ENCODE measurements at places on chromosomes 1 and 21.

GRCh38 chr1:27331426-27331825 is 9.5 kb downstream of the TMEM222 start:
- no peaks in the 10 kb centered on the region for H3K27me3 ChIP-seq
- DNase-seq = no peak
- no peak overlapping the region for H3K4me3 ChIP-seq
- H3K27ac ChIP-seq = no peak overlapping the region
- H3K36me3 ChIP-seq = peaks cover 56% of the 10 kb centered on the region
- peaks cover 6% of the 10 kb centered on the region for H3K4me1 ChIP-seq

- no peaks in the 10 kb centered on the region for H3K27me3 ChIP-seq
- peak overlapping the region; percentile 97 for H3K4me3 ChIP-seq
- DNase-seq = no peak
- peak overlapping the region; percentile 20 for H3K27ac ChIP-seq
Measured at GRCh38 chr1:8875216-8875861, 3.1 kb downstream of the ENO1 start.

GRCh38 chr1:73901738-73902137 is 296.2 kb downstream of the LRRIQ3 start:
- no peak for DNase-seq
- no peaks in the 10 kb centered on the region for H3K27me3 ChIP-seq
- no peaks in the 10 kb centered on the region for H3K36me3 ChIP-seq
- H3K4me1 ChIP-seq = no peaks in the 10 kb centered on the region

- DNase-seq = no peak
- no peak overlapping the region for H3K4me3 ChIP-seq
- no peak overlapping the region for H3K27ac ChIP-seq
- H3K27me3 ChIP-seq = no peaks in the 10 kb centered on the region
Measured at GRCh38 chr1:31370565-31370964, 2.3 kb downstream of the FABP3 start.

DNA sequence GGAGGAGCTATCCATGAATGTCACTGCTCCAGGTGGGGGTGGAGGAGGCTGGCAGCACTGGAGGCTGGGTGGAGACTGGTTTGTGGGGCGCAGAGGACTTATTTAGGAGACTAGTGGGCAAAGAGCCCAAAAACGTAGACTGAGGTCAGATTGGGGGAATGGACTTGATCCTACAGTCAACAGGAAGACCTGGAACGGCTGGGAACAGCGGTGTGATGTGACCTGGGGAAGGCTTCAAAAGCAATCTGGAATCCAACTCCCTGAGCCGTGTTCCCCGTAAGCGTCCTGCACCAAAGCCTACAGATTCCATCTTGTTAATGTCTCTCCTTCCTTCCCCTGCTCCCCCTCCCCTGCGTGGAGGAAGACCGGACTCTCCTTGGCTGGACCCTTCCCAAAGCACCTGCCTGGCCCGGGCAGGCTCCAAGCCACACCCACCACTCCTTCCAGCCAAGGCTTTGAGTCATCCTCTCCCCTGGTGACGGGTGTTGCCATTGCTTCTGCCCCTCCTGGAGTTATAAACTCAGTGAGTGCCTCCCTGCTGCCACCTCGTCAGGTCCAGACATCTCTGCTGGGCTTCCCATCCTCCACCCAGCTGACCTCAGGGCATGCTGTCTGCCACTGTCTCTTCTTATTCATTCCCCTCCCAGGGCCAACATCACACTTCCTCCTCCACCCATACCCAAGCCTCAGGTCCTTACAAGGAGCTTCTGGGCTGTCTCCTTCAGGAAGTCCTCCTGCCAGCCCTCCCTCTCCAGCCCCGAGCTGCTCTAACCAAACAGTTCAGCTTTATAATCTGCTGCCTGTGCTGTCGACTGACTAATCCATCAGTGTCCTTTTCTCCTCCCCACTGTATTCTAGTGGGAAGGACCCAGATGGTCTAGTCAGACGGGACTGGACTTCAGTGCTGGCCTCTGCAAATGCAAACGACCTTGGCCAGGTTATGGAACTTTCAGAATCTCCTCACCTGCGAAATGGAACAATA is 1.6 kb upstream of the CLSTN1 start:
- H3K36me3 ChIP-seq = no peaks in the 10 kb centered on the region
- H3K27ac ChIP-seq = peak overlapping the region; percentile 88

DNA sequence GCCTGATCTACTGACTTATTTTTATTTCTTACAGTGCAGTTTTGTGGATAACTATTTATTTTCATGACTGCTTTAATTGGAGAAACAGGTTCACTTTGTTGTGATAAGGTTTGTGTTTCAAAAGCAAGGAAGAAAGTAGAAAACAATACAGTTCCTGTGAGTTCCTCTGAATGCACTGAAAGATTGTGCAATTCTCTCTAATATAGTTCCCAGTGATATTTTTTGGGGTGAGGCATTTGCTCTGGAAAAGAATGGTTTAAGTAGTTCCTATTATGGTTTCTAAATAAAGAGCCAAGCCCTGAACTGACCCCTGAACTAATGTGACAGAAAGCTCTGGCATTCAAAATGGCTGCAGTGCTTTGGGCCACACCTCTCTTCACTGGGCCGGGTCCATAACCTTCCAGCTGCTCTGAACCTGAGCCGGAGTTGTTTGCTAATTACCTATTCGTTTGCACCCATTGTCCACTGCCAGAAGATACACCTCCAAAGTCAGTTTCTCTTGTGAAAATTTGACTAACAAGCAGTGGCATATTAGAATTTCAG is 56.6 kb upstream of the VTCN1 start:
- H3K4me1 ChIP-seq = no peaks in the 10 kb centered on the region
- no peaks in the 10 kb centered on the region for H3K27me3 ChIP-seq
- H3K36me3 ChIP-seq = no peaks in the 10 kb centered on the region
- H3K4me3 ChIP-seq = no peak overlapping the region

GRCh38 chr1:234199476-234200127 is 173.7 kb upstream of the COA6 start:
- no peak for DNase-seq
- no peak overlapping the region for H3K4me3 ChIP-seq
- H3K27me3 ChIP-seq = no peaks in the 10 kb centered on the region
- no peaks in the 10 kb centered on the region for H3K36me3 ChIP-seq

- no peaks in the 10 kb centered on the region for H3K4me1 ChIP-seq
- H3K27me3 ChIP-seq = no peaks in the 10 kb centered on the region
- DNase-seq = no peak
- H3K36me3 ChIP-seq = no peaks in the 10 kb centered on the region
Measured at GRCh38 chr1:57492586-57493226, 68.8 kb upstream of the DAB1 start.

GRCh38 chr1:115906627-115907026 is 65.7 kb upstream of the NHLH2 start:
- no peaks in the 10 kb centered on the region for H3K4me1 ChIP-seq
- H3K4me3 ChIP-seq = no peak overlapping the region
- no peaks in the 10 kb centered on the region for H3K27me3 ChIP-seq
- DNase-seq = no peak
- no peaks in the 10 kb centered on the region for H3K36me3 ChIP-seq

DNA sequence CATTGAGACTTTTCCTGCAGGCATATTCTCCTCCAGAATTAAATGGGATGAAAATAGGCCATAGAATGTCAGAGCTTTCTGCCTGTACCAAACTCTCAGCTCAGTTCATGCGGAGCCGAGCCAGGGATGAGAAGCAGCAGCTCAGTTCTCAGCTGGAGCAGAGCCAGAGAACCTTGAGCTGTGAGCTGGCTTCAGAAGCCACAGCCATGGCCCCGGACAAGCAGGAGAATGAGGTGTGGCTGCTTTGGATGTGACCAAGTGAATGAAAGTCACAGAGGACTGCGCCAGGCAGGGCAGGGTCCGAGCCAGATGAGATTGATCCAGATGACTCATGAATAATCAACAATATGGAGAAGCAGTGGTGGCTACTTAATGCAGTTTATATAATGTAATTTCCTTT is 633.8 kb downstream of the NCAM2 start:
- no peak overlapping the region for H3K4me3 ChIP-seq
- no peaks in the 10 kb centered on the region for H3K36me3 ChIP-seq
- H3K4me1 ChIP-seq = no peaks in the 10 kb centered on the region

- no peak overlapping the region for H3K27ac ChIP-seq
- H3K4me1 ChIP-seq = no peaks in the 10 kb centered on the region
- no peaks in the 10 kb centered on the region for H3K27me3 ChIP-seq
- no peak for DNase-seq
Measured at GRCh38 chr21:42731264-42732032, 78.0 kb downstream of the PDE9A start.

DNA sequence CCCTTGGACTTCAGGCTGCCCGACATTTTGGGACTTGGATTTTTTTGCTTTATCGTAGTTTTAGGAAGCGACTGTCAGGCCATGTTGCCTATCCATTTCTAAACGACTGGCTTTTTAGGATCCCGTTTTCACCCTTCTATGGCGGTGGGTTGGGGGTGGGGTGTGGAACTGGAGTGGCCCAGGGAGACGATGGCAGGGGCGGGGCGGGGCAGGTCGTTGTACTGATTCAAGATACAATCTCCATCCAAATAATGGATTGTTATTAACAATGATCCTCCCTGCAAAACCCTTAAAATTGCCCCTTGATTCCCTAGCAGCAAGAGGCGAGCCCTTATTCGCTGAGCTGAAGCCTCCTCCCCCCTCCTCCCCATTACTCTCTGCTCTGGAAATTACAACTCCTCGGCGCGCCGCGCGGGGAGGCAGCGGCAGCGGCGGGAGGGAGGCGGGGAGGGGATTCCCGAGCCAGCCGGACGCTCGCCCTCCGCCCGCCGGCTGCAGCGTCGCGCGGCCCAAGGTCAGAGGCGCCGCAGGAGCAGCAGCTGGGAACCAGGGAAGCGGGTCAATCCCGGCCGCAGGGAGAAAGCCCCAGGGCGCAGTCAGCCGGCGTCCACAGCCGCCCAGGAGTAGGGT is at the start of gene TRIM67:
Gene TRIM67, plus strand, starts transcription at position 392 of the 630 bp plus-strand sequence. CDS start 912 bp downstream, outside the sequence.
- peak within 1 kb of the TSS; percentile 65 for H3K4me3 ChIP-seq
- H3K27ac ChIP-seq = no peak within 1 kb of the TSS
- H3K36me3 ChIP-seq = no peaks in the 10 kb centered on the region

- DNase-seq = no peak
- no peaks in the 10 kb centered on the region for H3K27me3 ChIP-seq
- peaks cover 28% of the 10 kb centered on the region for H3K36me3 ChIP-seq
- H3K27ac ChIP-seq = peak overlapping the region; percentile 46
- H3K4me3 ChIP-seq = no peak overlapping the region
Measured at GRCh38 chr1:156203331-156203730, 9.4 kb downstream of the SLC25A44 start.

Data from thoracic aorta (tissue), 2 donors.